ENCODE measurements at places on chromosomes 11 and 22. TPM values are rescaled to one million over a fixed set of nuclear protein-coding genes. Genes with fewer than 3 reads are reported as not detected.

PRCP gene
- 51.7 TPM for total RNA-seq

EIF3L gene
- 442 TPM for total RNA-seq

PHOX2A gene
- not detected for total RNA-seq

OR5B21 gene
- not detected for total RNA-seq

ARRB1 gene
- total RNA-seq, result 120 TPM

CCDC134 gene
- 8.9 TPM for total RNA-seq

DNA sequence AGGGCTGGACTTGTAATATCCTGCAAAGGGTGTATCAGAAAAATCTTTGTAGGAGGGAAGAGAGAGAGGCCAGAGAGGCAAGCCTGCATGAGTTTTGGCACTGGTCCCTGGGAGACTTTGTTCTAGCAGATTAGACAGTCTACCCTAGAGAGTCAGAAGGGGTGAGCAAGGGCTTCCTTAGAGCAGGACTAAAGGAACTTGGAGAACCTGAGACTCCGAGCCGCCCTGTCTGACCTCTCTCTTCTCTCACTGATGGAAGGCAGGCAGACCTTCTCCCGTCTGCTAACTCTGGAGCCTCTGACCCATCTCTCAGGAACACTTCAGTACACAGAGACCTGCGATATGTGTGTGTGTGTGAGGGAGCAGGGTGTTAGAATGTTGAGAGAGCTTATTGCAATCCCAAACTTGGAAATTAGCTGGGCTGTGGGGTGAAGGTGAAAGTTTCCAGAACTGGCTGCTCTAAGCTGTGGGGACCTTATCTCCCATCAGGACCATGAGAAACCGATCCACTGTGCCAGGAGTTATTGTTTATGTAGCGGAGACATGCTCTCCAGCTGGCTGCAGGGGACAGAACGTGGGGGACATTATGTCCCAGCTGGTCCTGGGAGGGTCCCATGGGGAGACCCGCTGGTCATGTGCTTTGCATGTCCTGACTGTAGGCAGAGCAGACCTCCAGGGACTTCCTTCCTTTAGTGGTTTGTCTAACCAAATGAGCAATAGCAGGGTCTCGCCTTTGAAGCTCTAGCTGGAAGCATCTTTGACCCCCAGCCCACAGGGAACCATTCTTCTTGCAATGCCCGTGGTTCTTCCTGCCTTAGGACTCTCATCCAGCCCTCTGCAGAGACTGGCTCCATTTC, 51.1 kb downstream of the TIMP3 start:
- H3K4me3 ChIP-seq, result no peak overlapping the region
- H3K36me3 ChIP-seq, result peaks cover 63% of the 10 kb centered on the region
- peaks cover 52% of the 10 kb centered on the region for H3K4me1 ChIP-seq
- peak; percentile 37 for ATAC-seq
- H3K27ac ChIP-seq, result peak overlapping the region; percentile 86

DNA sequence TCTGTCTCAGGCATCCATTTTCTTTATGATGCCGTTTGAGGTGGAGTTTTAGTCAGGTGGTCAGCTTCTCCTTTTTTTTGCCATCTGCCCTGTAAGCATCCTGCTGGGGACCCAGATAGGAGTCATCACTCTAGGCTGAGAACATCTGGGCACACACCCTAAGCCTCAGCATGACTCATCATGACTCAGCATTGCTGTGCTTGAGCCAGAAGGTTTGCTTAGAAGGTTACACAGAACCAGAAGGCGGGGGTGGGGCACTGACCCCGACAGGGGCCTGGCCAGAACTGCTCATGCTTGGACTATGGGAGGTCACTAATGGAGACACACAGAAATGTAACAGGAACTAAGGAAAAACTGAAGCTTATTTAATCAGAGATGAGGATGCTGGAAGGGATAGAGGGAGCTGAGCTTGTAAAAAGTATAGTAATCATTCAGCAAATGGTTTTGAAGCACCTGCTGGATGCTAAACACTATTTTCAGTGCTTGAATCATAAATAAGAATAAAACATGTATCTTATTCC, 10.9 kb upstream of the HBE1 start:
- no peak overlapping the region for H3K27ac ChIP-seq
- peak; percentile 92 for ATAC-seq
- H3K36me3 ChIP-seq, result no peaks in the 10 kb centered on the region
- H3K4me1 ChIP-seq, result no peaks in the 10 kb centered on the region

DNA sequence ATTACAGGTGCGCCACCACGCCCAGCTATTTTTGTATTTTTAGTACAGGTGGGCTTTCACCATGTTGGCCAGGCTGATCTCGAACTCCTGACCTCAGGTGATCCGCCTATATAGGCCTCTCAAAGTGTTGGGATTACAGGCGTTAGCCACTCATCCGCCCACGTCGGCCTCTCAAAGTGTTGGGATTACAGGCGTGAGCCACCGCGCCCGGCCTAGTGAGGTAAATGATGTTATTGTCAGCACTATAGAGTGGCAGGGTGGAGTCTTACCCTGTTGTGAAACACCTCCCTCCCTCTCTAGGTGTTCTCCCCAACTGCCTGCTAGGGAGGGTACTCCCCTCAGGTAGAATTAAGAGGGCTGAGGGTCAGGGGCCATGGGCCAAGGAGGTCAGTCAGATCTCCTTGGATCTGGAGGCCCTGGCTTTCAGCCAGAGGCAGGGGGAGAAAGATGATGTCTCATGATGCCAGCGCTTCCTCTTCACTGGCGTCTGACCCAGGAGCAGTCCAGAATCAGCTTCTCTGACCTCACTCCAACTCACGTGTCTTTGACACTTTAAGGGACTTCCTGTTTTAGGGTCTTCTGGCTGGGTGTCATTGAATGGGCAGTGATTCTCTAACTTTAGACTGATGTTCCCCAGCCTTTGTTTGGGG, 2.0 kb downstream of the GGA1 start:
- peaks cover 21% of the 10 kb centered on the region for H3K4me1 ChIP-seq
- H3K4me3 ChIP-seq, result peak overlapping the region; percentile 93
- H3K36me3 ChIP-seq, result peaks cover 18% of the 10 kb centered on the region

DNA sequence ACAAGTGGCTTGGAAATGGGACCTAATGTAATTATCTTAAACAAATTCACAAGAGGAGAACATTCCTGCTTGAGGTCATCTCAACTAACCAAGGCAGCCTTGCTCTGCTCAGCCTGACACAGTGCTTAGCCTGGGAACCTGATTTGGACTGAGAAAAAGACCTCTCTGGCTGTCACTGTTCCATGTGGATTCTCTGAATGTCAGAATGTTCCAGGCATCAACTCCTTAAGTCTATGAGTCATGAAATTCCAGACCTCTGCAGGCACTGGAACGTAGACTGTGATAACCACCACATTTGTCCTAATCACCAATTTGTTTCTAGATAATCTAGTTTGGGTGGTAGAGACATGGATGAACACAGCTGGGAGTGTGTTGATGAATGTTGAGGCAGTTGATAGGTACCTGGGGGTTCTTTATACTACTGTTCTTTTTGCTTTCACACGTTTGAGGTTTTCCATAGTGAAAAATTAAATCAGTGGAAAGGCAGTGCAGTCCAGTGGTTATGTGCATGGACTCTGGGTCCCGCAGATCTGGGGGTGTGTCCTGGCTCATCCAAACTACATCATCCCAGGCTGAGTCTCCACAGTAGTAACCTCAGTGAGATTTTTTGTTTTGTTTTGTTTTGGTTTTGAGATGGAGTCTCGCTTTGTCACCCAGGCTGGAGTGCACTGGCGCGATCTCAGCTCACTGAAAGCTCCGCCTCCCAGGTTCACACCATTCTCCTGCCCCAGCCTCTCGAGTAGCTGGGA, 269.6 kb downstream of the MN1 start:
- H3K4me1 ChIP-seq, result no peaks in the 10 kb centered on the region
- H3K27me3 ChIP-seq, result peaks cover under 1% of the 10 kb centered on the region
- peak; percentile 60 for ATAC-seq
- H3K27ac ChIP-seq, result no peak overlapping the region
- H3K4me3 ChIP-seq, result no peak overlapping the region

GRCh38 chr11:2577991-2578928, 121.5 kb downstream of the KCNQ1OT1 start:
- H3K4me1 ChIP-seq, result no peaks in the 10 kb centered on the region
- H3K36me3 ChIP-seq, result no peaks in the 10 kb centered on the region
- no peak overlapping the region for H3K27ac ChIP-seq
- no peak overlapping the region for H3K4me3 ChIP-seq
- H3K27me3 ChIP-seq, result no peaks in the 10 kb centered on the region

DNA sequence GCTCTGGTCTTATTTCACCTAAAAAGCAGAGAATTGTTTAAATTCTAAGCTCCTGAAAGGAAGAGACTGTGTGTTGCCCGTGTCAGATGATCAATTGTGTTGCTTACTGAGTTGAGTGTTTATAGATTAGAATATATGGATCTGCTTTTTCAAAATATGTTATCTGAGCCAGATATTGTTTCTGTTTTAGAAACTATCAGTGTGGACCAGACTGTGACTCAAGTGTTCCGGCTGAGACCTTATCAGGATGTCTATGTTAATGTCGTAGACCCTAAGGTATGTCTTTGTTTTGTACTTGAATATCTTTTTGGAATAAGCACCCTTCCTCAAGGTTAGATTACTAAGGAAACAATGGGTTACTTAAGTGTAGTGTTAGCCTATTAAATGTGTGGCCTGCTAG, 11.0 kb downstream of the DEPDC5 start:
- no peak overlapping the region for H3K27ac ChIP-seq
- no peaks in the 10 kb centered on the region for H3K27me3 ChIP-seq

GRCh38 chr11:91585035-91585801, 639.4 kb upstream of the FAT3 start:
- no peaks in the 10 kb centered on the region for H3K27me3 ChIP-seq
- H3K4me1 ChIP-seq, result no peaks in the 10 kb centered on the region
- no peak overlapping the region for H3K27ac ChIP-seq
- H3K4me3 ChIP-seq, result no peak overlapping the region
- H3K36me3 ChIP-seq, result no peaks in the 10 kb centered on the region

- no peak overlapping the region for H3K27ac ChIP-seq
- no peaks in the 10 kb centered on the region for H3K4me1 ChIP-seq
- no peak overlapping the region for H3K4me3 ChIP-seq
- peaks cover 55% of the 10 kb centered on the region for H3K27me3 ChIP-seq
- no peaks in the 10 kb centered on the region for H3K36me3 ChIP-seq
- no peak for ATAC-seq
These were observed 28.8 kb upstream of the SHANK2 start for GRCh38 chr11:71281204-71281603.

DNA sequence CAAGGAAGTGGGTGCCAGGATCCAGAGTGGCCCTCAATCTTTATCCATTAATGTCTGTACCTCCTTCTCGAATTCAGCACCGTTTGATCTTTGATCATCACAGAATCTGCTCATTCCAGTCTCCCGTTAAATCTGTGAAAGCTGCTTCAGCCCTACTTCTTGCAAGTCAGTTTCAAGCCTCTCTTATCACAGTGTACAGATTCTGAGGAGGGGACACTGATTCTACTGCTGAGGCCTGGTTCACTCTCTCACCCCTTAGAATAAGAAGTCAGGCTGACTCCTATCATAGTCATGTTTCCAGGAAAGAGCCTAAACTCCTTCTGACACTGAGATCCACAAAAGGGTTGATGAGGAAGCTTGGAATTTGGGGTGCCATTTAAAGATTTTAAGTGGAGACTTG, 39.0 kb downstream of the MAML2 start:
- no peaks in the 10 kb centered on the region for H3K36me3 ChIP-seq
- no peak overlapping the region for H3K27ac ChIP-seq
- ATAC-seq, result no peak

DNA sequence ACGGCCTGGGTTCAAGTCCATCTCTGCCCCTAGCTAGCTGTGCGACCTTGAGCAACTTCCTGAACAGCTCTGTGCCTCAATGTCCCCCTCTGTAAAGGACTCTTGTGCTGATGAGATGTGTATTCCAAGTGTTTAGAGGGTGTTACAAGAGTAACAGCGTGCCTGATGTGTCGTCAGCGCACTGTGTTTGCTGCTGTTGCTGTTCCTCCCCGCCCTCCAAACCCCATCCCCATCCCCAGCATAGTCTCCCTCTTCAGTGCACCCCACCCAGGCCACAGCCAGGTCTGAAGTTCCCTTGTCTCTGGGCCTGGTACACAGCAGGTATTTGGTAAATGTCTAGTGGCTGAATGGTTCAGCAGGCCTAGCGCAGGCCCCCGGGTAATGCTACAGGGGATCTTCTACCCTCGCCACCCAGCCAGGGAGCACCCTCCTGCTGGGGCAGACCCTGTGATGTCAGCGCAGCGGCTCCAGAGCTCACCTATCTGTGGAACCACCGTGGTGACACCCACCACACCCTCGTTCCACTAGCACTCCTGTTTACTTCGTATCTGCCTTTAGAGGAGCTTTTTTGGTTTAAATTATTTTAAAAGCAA, 10.3 kb downstream of the CBX7 start:
- H3K27ac ChIP-seq, result no peak overlapping the region
- no peak for ATAC-seq
- H3K27me3 ChIP-seq, result no peaks in the 10 kb centered on the region
- H3K4me1 ChIP-seq, result no peaks in the 10 kb centered on the region
- no peaks in the 10 kb centered on the region for H3K36me3 ChIP-seq
- H3K4me3 ChIP-seq, result no peak overlapping the region

- no peak overlapping the region for H3K4me3 ChIP-seq
- ATAC-seq, result no peak
- H3K27ac ChIP-seq, result no peak overlapping the region
- no peaks in the 10 kb centered on the region for H3K4me1 ChIP-seq
- H3K36me3 ChIP-seq, result no peaks in the 10 kb centered on the region
- no peaks in the 10 kb centered on the region for H3K27me3 ChIP-seq
These were observed 74.9 kb downstream of the DYNC2H1 start for GRCh38 chr11:103183981-103184611.

DNA sequence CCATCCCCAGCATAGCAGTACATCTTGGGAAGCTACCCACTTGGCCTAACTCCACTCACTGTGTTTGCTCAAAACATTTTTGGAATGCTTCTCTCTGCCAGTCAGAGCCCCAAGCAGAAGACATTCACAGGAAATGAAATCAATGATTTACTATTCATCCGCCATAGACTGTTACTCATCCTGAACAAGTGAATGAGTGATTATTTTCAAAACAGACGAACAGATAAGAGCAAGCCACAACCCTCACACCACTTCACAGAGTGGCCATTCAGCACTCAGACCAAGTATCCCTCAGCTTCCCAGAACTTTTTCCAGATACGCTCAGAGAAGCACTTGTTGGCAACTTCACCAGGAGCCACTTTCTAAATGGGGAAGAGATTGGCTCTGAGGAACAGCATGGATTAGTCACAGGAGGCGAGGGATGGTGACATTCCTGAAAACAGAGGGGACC, 13.0 kb upstream of the UBASH3B start:
- H3K27ac ChIP-seq, result peak overlapping the region; percentile 57
- H3K27me3 ChIP-seq, result no peaks in the 10 kb centered on the region
- H3K36me3 ChIP-seq, result no peaks in the 10 kb centered on the region
- no peak overlapping the region for H3K4me3 ChIP-seq

- H3K4me1 ChIP-seq, result no peaks in the 10 kb centered on the region
- no peak overlapping the region for H3K4me3 ChIP-seq
- H3K36me3 ChIP-seq, result no peaks in the 10 kb centered on the region
- ATAC-seq, result no peak
These were observed 9.8 kb downstream of the KRTAP5-6 start for GRCh38 chr11:1706634-1707400.

- H3K4me1 ChIP-seq, result no peaks in the 10 kb centered on the region
- peak; percentile 90 for ATAC-seq
- no peak overlapping the region for H3K4me3 ChIP-seq
- peak overlapping the region; percentile 12 for H3K27ac ChIP-seq
- H3K36me3 ChIP-seq, result no peaks in the 10 kb centered on the region
These were observed 17.3 kb upstream of the PRR5 start for GRCh38 chr22:44684506-44685383.

- H3K36me3 ChIP-seq, result peaks cover 6% of the 10 kb centered on the region
- no peaks in the 10 kb centered on the region for H3K27me3 ChIP-seq
- peaks cover 91% of the 10 kb centered on the region for H3K4me1 ChIP-seq
- no peak overlapping the region for H3K4me3 ChIP-seq
- no peak for ATAC-seq
These were observed 5.3 kb downstream of the ATF4 start for GRCh38 chr22:39525658-39525975.

GRCh38 chr11:119797736-119798135, 68.7 kb upstream of the NECTIN1 start:
- no peaks in the 10 kb centered on the region for H3K36me3 ChIP-seq
- H3K27me3 ChIP-seq, result peaks cover 51% of the 10 kb centered on the region
- no peaks in the 10 kb centered on the region for H3K4me1 ChIP-seq
- ATAC-seq, result no peak
- no peak overlapping the region for H3K4me3 ChIP-seq

All from gastroesophageal sphincter (tissue), 4 donors.